Peyer's patch (tissue), 4 donors: ENCODE measurements at places on chromosomes 6 and 20. TPM values are rescaled to one million over a fixed set of nuclear protein-coding genes. Genes with fewer than 3 reads are reported as not detected.

CST7 gene
- total RNA-seq: 4.7 TPM

MAP3K7 gene
- 30.5 TPM for total RNA-seq

PNLDC1 gene
- not detected for total RNA-seq

LZTS3 gene
- total RNA-seq: 31.4 TPM

C20orf204 gene
- total RNA-seq: 0.18 TPM

TRIM40 gene
- 12.7 TPM for total RNA-seq

NUDT3 gene
- total RNA-seq: 28.1 TPM

NKAIN2 gene
- total RNA-seq: not detected

RNF217 gene
- 60.1 TPM for total RNA-seq

CTCFL gene
- not detected for total RNA-seq

LINC00237 gene
- total RNA-seq: not detected

PSORS1C1 gene
- 6.5 TPM for total RNA-seq

ZBTB46 gene
- total RNA-seq: 6.0 TPM

SLC22A2 gene
- not detected for total RNA-seq

UST gene
- total RNA-seq: 3.2 TPM

CPXM1 gene
- 1.2 TPM for total RNA-seq

RCAN2 gene
- 23.1 TPM for total RNA-seq

SYCP2 gene
- 2.9 TPM for total RNA-seq

- DNase-seq: no peak
Measured at GRCh38 chr6:46234156-46234556, 63.4 kb upstream of the ENPP5 start.

DNA sequence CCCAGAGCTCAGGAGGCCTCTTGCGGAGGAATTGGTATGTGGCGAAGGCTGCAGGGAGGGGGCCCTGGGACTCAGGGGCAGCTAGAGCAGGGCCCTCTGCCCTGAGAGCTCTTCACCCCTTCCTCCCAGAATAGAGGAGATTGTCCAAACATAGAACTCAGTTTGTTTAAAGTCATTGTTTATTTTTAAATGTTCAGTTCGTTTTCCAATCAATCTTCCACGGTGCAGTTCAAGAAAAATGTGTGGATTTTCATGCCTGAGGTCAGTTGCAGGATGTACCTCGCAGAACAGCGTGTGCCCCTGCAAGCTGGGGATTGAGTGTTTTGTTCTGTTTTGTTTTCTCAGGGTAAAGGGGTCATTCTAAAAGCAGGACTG, 37.2 kb downstream of the MGME1 start:
- no peak for DNase-seq

- no peak for DNase-seq
Measured at GRCh38 chr6:117432273-117432672, 6.5 kb upstream of the ROS1 start.

- no peak for DNase-seq
Measured at GRCh38 chr6:165873976-165874375, 210.9 kb upstream of the PDE10A start.

DNA sequence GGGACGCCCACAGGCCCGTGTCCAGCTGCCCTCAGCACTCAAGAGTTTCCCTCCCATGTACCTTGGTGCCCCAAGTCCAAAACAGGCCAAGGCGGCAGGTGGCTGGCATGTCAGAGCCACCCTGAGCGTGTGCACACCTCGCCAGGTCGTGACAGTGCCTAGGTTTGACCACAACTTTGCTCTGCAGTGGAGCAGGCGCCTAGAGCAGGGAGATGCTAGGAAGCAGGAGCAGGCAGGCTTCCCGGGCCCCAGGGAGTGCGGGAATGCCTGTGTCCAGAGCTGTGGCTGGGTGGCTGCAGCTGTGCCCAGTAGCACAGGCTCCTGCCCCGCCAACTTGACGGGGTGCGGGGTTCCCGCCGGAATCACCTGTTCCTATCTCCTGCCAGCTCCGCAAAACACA, 380.8 kb upstream of the IMPG1 start:
- no peak for DNase-seq

- DNase-seq: no peak
Measured at GRCh38 chr20:56685879-56686278, 56.8 kb downstream of the TFAP2C start.

GRCh38 chr20:32830437-32830836, 10.7 kb downstream of the MAPRE1 start:
- DNase-seq: no peak

DNA sequence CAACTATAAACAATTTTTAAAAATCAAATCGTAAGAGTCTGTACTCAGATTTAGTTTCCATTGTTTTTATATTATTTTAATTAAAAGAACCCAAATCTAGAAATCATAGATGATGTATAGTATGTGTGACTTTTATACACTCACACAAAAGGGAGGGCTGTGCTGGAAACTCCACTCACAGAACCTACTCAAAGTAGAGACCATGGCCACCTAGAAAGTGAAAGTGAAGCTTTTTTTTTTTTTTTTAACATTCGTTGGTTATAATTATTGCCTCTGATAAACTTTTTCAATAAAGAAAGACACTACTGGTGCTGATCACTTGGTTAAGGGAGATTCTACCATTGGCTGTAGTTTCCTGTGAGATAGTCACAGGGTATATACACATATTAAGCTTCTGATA, 37.9 kb upstream of the PRL start:
- DNase-seq: no peak

- no peak for DNase-seq
Measured at GRCh38 chr6:63923139-63923739, 287.6 kb downstream of the PHF3 start.

DNA sequence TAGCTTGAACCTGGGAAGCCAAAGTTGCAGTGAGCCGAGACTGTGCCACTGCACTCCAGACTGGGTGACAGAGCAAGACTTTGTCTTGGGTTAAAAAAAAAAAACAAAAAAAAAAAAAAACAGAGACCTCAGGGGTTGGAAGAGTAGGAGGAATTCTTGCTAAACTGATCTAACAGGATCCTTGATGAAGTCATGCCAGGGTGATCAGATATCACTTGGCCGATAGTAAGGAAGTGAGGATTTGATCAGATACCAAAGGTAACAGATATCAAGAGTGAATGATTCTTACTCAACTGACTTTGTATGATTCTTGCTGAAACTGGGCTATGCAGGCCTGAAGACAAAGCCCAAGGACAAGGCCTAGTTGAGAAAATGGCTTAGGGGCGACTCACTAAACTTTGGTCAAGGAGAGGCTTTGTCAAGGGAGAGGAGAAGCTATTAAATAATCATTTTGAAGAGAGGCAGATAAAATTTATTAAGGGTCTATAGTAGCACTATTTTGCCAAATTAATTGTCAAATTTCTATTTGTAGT, 624.7 kb downstream of the UTRN start:
- no peak for DNase-seq

- peak; percentile 47 for DNase-seq
Measured at GRCh38 chr20:58693226-58694006, 816 bp downstream of the NPEPL1 start.

GRCh38 chr20:49765413-49765736, 47.3 kb upstream of the SLC9A8 start:
- no peak for DNase-seq

- DNase-seq: peak; percentile 49
Measured at GRCh38 chr6:150685860-150686259, 86.2 kb downstream of the PLEKHG1 start.

- DNase-seq: no peak
Measured at GRCh38 chr6:11011787-11012234, 32.3 kb downstream of the ELOVL2 start.

- DNase-seq: peak; percentile 62
Measured at GRCh38 chr20:25223179-25223661, 24.7 kb upstream of the PYGB start.

- no peak for DNase-seq
Measured at GRCh38 chr6:29131691-29132090, 23.8 kb downstream of the OR2J3 start.

- DNase-seq: no peak
Measured at GRCh38 chr6:115783402-115784061, 277.2 kb downstream of the FRK start.

DNA sequence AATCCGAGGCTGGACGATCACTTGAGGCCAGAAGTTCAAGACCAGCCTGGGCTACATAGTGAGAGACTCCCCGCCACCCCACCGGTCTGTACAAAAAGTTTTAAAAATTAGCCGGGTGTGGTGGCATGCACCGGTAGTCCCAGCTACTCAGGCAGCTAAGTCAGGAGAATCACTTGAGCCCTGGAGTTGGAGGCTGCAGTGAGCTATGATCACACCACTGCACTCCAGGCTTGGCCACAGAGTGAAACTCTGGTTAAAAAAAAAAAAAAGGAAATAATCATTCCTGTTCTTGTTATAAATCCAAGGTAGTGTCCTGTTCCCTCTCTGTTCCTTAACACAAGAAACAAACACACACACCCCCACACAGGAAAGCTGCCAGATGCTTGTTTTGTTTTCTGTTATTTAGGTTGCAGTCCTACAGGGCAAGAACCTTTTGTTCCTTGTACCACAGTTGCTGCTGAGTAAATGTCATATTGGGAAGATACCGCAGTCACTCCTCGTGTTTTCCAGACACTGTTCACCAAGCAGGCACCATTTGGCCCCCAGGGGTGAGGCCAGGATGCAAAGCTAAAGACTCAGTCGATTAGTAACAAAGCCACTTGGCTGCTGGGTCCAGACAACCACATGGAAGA, 28.9 kb downstream of the ASIP start:
- DNase-seq: no peak

DNA sequence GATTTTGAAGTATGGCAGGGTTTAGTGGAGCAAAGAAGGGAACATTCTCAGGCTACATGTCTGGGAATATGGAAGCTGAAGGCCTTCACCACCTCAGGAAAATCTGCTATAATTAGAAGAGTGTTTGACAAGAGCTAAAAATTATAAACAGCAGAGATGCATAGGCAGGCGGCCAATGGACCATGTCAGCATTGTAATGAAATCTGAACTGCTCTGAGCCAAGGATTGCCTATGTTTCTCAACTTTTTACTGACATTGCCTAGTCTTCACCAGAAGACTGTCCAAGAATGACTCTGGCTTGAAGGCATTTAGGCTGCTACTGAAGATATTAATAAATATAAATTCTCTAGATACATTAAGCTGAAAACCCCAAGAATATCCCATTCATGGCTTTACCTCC, 84.1 kb downstream of the C6orf52 start:
- no peak for DNase-seq

GRCh38 chr20:31718952-31719643, 3.6 kb downstream of the BCL2L1 start:
- DNase-seq: no peak

DNA sequence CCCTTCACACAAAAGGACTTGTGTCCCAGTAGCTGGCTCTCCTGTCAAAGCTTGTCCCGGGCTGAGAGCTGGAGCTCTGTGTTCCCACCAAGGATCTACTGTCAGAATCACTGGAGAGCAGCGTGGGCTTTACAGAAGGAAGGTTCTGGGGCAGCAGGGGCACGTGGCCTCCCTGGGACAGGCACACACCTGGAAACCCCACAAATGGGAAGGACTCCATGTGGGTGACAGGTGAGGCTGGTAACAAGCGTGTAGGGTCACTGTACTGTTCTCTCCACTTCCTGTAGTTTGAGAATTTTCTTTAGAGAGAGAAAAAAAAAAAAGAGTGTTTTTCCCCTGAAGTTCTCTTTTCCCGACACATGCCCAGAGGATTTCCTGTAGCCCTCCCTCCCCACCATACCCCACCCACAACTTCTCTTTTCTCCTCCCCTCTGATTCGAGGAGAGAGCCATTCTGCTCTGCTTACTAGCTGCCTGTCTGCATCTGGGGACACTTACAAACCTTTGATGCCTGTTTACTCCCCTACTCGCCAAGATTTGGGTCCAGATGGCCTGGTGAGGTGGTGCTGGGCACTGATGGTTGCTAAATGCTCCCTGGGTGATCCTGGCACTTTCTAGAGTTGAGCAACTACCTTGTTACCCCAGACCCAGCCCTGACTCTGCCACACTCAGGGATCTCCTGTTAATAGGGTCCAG, 84.1 kb upstream of the SIRPA start:
- peak; percentile 59 for DNase-seq

- DNase-seq: no peak
Measured at GRCh38 chr6:4102687-4103244, 23.8 kb upstream of the FAM217A start.

DNA sequence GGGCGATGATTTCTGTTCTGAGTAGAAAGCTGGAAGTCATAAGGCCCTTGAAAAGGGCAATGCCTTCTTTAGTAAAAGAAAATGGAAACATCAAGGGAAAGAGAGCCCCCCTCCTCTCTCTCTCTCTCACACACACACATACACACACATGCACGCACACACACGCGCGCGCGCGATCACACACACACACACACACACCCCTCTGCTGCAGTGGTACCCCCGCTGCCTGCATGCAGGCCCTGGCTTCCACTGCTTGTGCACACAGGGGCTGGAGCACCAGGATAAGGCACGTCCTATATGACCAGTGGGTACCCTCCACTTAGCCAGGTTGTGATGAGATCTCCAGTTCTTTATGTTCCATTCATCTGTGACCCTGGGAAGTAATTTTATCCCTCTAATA, 300.9 kb downstream of the SLC35F1 start:
- DNase-seq: no peak

GRCh38 chr6:28922821-28923317, 916 bp downstream of the TRIM27 start:
- peak; percentile 39 for DNase-seq

GRCh38 chr6:117847912-117848311, 59.2 kb upstream of the SLC35F1 start:
- no peak for DNase-seq

GRCh38 chr6:150565945-150566344, 33.7 kb upstream of the PLEKHG1 start:
- DNase-seq: no peak

- DNase-seq: no peak
Measured at GRCh38 chr20:48171626-48172356, 386.5 kb upstream of the SULF2 start.

DNA sequence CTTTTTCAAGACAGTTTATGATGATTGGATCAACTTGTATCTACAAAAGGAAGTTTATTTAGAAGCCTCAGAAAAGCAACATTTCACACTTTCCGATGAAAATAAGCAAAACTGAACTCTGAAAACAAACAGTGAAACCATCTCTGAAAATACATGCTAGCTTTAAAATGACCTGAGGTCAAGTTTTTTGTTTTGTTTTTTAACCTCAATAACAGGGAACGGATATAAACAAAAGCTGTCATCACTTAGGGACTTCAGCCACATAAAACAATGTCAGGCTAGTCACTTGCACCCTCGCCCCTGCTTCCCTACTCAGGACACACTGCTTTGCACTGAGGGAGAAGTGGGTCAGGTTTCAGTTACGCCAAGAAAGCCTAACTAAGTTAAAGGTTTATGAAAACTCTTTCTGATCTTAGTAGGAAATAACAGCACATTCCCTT, 11.6 kb downstream of the BACH2 start:
- no peak for DNase-seq
